NCI-H510A (cell line): ENCODE measurements at places on chromosomes 1 and 21.

- DNase-seq: peak; percentile 81
These were observed 119.0 kb downstream of the ROR1 start for GRCh38 chr1:63892632-63893395.

DNA sequence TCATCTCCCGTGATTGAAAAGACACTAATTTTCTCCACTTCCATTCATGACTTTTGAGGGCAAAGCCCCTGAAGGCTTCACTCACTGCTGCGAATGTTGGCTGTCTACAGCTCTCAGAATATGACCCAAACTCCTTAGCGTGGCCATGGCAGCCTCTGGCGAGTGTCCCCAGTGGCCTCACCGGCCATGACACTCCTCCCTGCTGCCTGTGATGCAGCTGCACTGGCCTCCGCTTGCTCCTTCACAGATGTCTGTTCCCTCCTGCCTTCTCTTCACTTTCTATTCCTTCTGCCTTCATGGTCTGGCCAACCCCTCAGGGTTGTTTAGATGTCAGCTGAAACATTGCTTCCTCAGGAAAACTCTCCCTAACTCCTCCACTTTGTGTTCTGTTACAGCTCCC, 30.8 kb upstream of the PTPRF start:
- no peak for DNase-seq

DNA sequence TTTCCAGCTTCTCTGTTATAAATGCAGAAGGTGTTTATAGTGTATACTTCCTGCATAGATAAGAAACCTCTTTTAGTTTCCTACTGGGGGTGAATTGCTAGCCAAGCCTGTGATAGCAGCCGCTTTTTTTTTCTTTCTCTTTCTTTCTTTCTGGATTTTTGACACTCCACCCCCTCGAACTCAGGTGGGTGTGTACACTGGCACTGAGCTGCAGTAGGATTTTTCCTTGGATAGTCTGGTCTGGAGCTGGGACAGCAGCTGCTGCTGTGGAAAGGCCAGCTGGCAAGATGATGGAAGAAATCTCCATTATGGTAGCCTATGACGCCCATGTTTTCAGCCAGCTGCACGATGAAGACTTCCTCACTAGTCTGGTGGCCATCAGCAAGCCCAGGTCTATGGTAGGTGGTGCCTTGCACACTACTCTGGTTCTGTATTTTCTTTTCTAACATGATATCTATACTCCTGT, 122.5 kb upstream of the CACYBP start:
- peak; percentile 77 for DNase-seq

- no peak for DNase-seq
These were observed 59.7 kb upstream of the CACHD1 start for GRCh38 chr1:64410217-64410616.

GRCh38 chr1:211614615-211615014, 35.7 kb upstream of the SLC30A1 start:
- no peak for DNase-seq

DNA sequence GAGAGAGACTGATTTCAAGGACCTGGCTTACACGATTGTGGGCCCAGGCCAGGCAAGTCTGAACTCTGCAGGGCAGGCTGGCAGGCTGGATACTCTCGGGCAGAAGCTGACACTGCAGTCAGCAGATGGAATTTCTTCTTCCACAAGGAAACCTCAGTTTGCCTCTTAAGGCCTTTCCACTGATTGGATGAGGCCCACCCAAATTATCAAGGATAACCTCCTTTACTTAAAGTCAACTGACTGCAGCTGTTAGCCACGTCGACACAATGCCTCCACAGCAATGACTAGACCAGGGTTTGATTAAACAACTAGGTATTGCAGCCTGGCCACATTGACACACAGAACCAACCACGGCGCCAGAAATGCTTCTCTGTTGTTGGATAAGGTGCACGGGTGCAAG, 130.5 kb downstream of the PSMG1 start:
- DNase-seq: no peak

- peak; percentile 38 for DNase-seq
These were observed 610 bp downstream of the SCYL3 start for GRCh38 chr1:169892927-169893644.

GRCh38 chr1:67560580-67561255, 124.3 kb upstream of the GADD45A start:
- DNase-seq: no peak

DNA sequence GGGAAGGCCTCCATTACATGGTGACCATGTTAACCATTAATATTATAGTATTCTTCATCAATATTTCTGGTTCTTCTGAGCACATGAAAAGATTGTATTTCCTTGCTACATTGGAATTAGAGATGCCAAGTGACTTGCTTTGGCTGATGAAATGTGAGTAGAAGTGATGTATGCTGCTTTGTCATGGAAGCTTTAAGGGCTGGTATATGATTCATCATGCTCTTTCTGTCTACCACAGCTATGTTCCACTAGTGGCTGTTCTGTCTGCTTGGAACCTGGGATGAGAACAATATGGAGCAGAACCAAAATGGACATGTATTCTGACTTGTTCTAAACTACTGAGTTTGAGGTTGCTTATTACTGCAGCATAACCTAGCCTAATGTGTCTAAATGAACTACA, 163.3 kb downstream of the TM2D1 start:
- no peak for DNase-seq
